ENCODE measurements at places on chromosomes 7 and 10.

GRCh38 chr10:121580276-121581116 lies 17.7 kb downstream of the FGFR2 start:
- no peak for DNase-seq

DNA sequence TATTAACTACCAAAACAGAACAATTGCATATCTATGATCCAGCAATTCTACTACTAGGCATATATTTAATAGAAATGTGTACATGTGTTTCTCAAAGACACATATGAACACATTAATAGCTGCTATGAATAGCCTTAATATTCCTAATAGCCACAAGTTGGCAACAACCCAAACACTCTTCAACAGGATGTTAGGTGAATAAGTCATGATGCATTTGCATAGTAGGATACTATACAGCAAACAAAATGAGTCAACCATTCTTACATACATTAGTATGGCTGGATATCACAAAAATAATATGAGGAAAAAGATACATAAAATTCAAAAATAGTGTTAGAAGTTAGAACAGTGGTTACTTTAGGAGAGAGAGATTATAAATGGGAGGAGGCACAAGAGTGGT lies 26.8 kb upstream of the ZNF746 start:
- DNase-seq = no peak

DNA sequence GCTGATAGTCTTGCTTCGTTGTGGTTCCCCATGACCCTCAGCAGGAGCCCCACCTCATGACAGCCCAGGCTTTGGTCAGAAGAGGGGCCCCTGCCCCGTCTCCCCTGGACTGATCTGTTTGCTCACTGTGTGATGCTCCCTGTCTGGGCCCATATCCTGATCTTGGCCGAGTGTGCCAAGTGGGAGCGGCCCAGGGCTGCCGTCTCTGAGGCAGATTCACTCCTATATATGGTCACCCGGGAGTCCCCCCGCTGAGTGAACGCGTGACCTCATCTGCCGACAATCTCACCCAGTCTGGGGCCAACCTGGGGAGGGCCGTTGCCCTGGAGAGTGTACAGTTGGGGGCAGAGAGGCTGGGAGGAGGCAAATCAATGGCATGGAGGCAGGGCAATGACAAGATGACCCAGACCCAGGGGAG lies 34.5 kb downstream of the PPIF start:
- DNase-seq = no peak

- no peak for DNase-seq
Measured at GRCh38 chr10:58851606-58852005, 324.8 kb upstream of the PHYHIPL start.

DNA sequence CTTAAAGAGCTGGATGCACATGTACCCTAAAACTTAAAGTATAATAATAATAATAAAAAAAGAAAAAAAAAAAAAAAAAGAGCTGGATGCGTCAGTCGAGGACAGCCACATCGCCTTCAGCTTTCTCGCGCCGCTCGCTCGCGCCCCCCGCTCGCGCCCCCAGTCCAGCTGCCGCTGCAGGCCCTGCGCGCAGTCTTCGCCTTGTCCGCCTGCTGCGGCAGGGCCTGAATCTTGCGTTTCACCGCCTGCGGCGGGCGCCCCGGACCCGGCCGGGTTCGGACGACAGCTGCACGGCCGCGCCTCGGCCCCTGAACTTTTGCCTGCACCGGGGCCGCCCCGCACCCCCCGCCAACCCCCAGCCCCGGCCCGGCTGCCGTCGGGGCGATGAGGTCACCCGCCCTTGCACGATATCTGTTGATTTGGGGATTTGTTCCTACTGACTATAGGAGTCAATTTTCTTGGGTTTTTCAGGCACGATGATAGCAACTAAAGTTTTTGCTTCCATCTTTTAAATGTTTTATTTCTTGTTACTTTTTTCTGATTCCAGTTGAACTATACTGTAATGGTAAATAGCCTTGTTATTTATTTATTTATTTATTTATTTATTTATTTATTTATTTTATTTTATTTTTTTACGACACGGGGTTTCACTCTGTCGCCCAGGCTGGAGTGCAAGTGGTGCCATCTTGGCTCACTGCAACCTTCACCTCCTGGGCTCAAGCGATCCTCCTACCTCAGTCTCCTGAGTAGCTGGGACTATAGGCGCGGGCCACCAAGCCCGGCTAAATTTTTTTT lies 33.5 kb upstream of the CPN1 start:
- no peak for DNase-seq

- DNase-seq = no peak
Measured at GRCh38 chr10:117166418-117167345, 28.6 kb upstream of the VAX1 start.

DNA sequence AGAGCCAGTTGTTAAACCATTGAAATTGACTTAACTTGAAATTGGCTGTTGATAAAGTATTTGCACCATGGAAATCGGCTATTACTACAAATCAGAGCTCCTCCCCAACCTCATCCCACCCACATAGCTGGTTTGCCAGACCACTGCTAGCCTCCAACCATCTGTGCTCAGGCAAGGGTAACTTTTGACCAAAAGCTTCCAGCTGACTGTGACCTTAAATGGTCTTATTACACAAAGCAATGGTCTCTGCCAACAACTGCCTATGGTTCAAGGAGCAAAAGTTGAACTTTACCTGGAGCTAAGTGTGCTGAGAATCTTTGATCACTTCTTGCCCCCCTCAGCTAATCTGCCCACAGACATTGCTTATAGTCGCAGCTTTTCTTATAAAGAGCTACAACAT lies 48.5 kb upstream of the ADRB1 start:
- no peak for DNase-seq

DNA sequence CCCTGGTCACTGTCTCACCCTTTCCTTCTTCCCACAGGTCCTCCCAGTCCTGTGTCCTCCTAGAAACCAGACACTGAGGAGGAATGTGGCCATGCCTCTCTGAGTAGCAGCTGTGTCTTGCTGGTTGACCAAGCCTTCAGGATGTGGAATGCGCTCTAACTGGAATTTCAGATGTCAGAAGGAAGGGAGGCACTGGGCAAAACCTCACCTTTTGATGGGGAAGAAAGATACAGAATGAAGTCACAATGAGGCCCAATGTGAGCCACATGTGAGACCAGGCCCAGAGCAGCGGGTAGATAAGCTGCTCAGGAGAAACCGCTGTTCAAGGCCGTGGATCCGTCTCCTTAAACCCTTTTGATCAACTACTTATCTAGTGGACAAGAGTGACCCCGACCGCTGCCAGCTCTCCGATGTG lies 54.8 kb upstream of the ECHDC3 start:
- DNase-seq = no peak

DNA sequence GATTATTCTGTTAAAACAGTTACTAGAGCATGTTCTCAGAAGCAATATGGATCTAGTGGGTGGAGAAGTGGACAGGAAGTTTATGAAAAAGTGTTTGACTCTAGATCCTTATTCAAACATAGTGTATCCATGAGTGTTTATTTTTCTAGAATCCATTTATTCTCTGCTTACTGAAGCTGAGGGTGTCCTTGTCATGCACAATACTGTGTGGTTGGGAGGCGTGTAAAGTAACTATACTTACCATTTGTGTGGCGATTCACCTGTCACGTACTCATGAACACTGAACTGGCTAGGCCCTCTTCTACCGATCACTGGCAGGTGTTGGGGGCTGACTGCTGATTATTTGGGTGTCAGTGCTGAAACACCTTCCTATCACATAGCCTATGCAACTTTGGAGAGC lies 74.0 kb downstream of the POU6F2 start:
- no peak for DNase-seq

DNA sequence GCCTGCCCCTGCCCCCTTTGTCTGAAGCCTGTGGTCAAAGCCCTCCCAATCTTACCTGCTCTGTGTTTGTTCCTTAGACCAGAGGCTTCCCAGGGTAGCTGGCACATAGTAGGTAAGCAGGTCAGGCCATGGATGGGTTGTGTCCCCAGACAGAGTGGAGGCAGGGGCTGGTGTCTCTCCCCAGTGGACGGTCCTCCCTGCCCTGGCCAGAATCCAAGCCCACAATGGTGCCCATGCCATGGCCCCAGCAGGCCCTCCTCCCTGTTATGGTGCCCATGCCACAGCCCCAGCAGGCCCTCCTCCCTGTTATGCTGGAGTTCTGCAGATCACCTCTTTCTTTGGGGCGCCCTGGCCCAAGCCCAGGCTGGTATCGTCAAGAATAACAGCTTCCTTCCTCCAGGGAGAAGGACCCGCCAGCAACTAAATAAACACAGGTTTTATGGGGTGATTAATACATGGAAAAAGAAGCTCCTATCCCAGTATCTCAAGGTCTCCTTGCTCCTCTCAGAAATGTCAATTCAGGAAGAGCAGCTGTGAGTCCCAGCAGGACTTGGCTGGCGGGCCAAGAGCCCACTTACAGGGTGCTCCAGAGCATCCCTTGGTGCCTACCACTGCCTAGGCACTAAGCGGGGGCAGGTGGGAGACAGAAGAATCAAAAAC lies 82.0 kb downstream of the NEURL1 start:
- DNase-seq = no peak

- DNase-seq = no peak
Measured at GRCh38 chr10:71159892-71160291, 52.5 kb upstream of the UNC5B start.

- no peak for DNase-seq
Measured at GRCh38 chr7:3551536-3551935, 250.5 kb downstream of the SDK1 start.

GRCh38 chr7:106664343-106664742 lies 3.4 kb upstream of the CCDC71L start:
- DNase-seq = no peak

DNA sequence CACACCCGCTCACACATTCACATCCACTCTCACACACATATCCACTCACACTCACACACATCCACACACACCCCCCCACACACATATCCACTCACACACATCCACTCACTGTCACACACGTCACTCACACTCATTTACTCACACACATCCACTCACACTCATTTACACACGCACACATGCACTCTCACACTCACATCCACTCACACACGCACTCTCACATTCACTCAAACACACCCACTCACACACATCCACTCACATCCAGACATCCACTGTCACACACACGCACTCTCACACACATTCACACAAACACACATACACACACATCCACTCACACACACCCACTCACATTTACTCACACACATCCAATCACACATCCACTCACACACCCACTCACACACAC lies 18.3 kb downstream of the PWWP2B start:
- no peak for DNase-seq

GRCh38 chr10:127874671-127875448 lies 17.9 kb downstream of the CLRN3 start:
- no peak for DNase-seq

DNA sequence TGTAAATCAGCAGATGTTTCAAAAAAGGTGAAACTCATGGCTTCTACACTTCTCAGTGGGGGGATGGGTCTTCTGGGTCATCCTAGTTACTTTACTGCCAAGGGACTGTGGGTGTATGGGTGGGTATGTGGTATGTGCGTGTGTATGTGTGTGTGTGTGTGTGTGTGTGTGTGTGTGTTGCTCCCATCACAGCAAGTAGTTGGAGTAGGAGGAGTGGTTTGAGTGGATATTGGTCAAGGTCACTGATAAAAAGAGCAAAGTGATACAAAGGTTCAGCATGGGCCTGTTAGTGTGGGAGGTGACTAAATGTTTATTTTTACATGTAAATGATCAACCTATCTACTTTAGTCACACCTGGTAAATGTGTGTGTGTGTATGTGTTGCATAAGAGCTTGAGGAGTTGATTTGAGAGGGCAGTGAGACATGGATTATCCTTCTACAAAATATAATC lies 11.8 kb upstream of the COBL start:
- DNase-seq = no peak

DNA sequence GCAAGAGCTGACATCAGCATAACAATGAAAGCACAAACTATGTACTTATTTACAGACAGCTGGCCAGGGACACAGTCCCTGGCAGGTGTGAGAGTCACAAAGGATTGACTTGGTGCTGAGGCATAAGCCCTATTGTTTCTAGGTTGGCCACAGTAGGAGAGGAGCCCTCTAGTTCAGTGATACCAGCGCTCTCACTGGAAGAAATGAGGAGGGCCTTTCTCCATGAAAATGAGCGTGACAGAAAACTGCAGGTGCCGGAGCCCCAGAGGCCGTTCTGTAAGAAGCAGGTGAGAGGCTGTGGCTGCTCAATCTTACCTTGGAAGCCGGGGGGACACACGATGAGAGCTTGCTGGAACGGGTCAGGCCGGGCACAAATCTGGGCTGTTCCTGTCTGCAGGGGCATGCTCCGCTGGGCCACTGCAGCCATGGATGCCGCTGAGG lies 90.5 kb downstream of the CLEC2L start:
- no peak for DNase-seq

- DNase-seq = no peak
Measured at GRCh38 chr7:99860281-99861127, 16.3 kb downstream of the OR2AE1 start.

GRCh38 chr10:124894569-124895215 lies 47.2 kb upstream of the ZRANB1 start:
- no peak for DNase-seq

DNA sequence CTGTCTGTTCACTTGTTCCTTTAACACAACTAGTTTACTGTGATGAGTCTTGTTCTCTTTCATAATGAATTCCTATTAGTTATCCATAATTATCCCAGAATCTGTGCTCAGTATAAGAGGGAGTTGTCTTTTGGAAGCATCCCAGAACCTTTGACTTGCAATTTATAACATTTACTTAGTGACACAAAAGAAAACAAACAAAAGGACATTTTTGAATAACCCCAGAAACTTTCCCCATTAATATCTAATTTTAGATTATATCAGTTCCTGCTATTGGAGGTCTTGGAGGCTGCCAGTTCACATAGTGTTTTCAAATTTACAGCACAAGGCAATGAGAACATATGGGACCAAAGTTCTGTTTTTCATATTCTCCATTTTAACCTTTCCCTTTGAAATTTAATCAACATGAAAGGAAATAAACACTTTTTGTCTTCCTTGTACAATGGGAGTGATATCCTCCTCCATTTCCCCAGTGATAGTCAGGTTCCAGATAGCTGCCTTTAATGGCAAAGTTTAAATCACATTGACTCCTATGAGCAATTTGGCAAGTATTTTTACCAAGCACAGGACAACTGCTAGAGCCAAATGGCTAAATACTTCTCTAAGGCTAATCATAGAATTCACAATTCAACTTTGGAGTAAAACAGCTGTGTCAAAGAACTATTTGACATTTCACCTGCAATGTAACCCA lies 37.1 kb upstream of the GNAT3 start:
- no peak for DNase-seq

DNA sequence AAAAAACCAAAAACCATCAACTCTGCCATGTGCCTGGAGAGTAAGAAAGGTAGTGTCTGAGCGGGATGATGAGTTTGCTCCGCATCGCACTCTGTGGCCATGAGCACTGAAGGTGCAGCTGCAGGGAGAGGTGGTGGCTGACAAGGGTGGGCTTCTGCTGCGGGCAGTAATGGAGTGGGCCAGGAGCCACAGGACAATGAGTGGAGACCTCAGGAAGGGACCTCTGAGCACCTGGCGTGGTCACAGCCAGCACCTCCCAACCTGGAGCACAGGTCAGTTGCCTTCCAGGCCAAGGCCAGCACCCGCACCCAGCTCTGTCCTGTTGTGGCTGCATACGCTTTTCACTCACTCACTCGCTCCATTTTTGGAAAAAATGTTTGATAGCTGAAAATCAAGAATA lies 115.5 kb downstream of the ANKRD61 start:
- DNase-seq = no peak
